ENCODE measurements at places on chromosomes 1 and 21.

DNA sequence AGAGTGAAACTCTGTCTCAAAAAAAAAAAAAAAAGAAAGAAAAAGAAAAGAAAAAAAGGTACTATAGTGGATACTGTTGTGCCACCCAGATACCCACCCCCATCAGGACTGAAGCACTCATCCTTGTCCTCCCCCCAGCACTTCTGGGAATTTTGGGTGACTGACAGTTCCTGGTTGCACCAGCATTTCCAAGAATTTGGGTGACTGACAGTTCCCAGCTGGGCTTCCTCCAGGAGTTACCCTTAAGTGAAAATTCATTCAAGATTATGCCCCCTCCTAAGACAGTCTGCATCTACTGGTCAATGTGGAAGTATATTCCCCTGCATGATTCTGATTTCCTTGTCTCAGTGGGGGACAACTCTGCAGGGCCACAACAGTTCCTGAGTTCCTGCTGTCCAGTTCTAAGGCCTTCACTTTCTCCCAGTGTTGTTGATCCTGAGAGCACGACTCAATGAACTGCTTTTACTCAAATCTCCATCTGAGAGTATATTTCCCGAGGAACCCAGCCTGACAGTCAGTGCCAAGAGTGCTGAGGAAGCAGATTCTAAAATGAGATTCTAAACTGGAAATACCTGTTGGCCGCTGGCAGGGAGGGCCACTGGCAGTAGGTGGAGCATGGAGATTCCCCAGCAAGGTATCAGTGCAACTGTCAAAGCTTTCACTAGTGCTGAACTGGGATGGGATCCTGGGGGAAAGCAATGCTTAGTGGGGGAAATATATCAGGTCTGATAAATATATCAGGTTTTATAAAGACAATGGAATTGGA is 18.5 kb downstream of the RIIAD1 start:
- no peak for DNase-seq

GRCh38 chr1:116906812-116907211 is 2.9 kb upstream of the PTGFRN start:
- no peak for DNase-seq

DNA sequence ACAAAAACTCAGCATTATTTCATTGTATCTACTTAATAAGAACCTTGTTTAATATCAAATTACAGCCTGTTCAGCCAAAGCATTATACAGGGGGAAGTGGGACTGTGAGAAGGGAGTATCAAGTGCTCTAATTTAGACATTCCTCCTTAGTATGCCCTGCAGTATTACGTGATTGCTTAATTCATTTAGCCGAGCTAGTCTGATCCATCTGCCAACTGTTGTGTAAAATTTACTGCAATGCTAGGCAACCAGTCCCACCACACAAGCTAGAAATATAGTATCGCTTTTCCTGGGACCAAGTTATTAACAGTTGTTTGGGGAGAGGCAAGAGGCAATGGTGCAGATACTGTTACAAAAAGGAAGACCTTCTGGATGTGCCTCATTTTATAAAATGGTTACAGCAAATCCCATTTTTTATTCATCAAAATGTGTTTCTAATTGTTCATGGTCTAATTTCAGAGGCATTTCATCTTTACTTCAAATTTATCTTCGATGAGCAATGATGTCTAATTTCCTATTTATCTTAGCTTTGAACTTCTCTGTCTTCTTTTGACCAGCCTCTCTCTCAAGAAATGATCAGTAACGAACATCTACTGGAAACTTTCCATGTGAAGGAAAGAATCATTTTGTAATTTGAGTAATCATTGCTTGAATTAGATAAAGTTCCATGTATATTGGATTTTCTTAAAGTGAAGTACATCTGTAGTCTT is 283.3 kb downstream of the DUSP10 start:
- no peak for DNase-seq

GRCh38 chr21:43913928-43914327 is 48.9 kb downstream of the AGPAT3 start:
- DNase-seq: no peak

DNA sequence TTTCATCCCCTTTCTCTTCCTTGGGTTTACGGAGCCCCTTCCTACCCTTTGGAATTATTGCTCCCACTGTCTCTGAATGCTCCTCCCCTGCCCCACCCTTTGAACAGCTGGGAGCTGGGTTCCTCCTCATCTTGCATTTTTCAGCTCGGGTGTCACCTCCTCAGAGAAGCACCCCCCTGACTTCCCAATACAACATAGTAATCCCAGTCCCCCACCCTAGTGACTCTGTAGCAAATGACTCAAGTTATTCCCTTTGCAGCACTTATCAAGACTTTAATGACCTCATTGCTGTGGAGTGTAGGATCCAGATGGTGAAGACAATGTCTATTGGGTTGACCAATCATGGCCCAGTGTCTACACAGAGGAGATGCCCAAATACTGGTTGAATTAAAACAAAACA is 8.9 kb upstream of the VWA5B1 start:
- no peak for DNase-seq

DNA sequence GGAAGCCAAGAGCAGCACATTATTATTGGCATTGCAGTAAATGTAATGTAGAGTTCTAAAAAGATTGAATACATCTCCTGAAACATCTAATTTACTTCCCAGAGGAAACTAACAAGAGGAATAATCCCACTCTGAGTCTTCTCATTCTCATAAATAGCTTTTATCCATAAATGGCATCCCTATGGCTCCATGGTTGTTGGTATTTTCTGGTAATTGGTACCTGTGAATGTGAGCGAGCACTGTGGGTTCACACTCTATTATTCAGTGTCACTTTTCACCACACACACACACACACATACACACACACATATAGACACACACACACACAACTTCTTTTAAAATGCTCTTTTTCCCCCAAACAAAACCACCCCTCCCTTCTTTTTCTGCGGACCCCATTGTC is 4.7 kb upstream of the WLS start:
- no peak for DNase-seq

GRCh38 chr1:37731312-37732019 is 33.5 kb downstream of the EPHA10 start:
- no peak for DNase-seq

- peak; percentile 51 for DNase-seq
Measured at GRCh38 chr1:222880587-222880986, 65.7 kb downstream of the DISP1 start.
